Karpas-422 (cell line): ENCODE measurements at places on chromosomes 12 and 14.

DNA sequence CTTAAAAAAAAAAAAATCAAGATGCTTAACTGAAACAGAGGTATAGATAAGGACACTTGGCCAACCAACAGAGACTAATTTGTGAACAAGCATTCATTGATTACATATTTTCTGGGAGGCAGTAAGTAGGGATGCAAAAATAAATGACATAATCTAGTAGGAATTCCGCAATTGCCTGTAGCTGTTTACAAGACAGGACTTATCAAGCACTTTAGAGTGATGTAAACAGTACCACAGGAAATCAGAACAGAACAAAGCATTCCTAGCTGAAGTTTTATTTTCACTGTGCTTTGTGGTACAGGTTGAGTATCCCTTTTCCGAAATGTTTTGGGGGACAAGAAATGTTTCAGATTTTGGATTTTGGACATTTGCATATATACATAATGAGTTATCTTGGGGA lies 68.2 kb upstream of the FGD4 start:
- no peak for DNase-seq

- no peak for DNase-seq
These were observed 283.4 kb upstream of the ATP2B1 start for GRCh38 chr12:89991807-89992590.

DNA sequence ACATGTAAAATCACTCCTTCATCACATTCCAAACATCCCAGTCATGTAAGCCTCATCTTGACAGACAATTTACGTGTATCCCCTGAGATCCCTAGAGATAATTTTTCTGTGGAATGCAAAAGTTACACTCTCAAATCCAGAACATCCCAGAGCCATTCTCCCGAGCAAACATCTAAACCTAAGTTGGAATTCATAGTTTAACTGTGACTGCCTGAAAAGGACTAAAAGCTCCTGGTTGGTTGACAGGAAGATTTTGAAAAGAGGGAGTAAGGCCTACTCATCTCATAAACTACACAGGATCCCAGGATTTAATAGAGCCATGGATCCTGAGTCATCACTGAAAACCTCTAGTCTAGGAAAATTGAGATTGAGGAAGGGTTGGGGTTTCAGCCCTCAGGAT lies 123.6 kb downstream of the SCN8A start:
- DNase-seq, result no peak

DNA sequence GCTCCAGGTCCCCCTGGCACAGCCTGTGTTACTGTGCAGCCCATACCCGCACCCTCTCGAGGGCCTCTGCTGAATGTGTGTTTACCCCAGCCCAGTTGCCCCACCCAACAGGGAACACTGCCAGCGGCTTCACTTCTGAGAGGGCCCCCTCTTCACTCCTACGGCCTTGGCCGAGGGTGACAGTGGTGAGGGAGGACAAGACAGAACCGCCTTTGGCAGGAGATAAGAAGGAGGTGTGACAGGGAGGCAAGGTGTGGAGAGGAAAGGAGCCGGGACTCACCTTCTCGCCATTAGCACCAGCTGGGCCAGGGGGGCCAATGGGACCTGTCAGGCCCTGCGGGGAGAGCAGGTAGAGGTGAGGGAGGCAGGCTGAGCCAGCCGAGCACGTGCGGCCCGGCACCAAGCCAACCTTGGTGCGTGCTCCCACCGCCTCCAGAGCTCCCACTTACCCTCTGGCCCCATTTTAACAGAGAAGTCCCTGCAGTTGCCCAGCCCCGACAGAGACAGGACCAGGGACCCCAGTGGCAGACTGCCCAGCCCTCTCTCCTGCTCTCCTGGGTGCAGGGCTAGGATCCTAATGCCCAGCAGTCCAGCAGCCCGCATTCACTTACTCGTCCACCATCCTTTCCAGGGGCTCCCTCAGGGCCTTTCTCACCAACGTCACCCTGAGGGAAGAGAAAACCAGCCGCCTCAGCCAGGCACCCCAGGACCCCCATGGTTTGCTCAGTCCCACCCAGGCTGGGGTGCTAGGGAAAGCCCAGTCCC lies 18.3 kb downstream of the TMEM106C start:
- DNase-seq, result no peak

- DNase-seq, result no peak
These were observed 191.6 kb downstream of the CRADD start for GRCh38 chr12:93868771-93869170.
